ENCODE measurements at places on chromosomes 3 and 15.

DNA sequence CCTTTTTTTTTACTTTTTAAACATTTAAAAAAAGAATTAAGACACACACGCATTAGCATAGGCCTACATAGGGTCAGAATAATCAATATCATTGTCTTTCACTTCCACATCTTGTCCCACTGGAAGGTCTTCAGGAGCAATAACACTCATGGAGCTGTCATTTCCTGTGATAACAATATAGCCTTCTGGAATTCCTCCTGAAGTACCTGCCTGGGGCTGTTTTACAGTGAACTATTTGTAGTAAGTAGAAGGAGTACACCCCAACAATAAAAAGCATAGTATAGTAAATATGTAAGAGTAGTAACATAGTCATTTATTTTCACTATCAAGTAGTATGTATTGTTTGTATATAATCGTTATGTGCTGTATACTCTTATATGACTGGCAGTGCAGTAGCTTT, 19.5 kb upstream of the CLDN18 start:
- no peak for DNase-seq

DNA sequence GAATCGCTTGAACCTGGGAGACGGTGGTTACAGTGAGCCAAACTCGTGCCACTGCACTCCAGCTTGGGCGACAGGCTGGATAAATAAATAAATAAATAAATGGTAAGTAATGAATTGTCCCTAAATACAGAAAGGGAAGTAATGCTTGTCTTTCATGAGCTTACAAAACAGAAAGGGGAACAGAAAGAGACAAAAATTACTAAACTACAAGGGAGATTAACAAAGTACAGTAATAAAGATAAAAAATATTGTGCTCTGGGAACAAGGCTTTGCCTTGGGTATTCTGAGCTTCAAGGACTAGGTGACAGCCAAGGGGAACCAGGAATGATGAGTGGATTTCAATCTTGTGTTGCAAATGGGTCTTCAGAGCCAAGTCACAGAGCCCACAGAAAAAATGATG, 9.2 kb upstream of the HLTF start:
- DNase-seq: no peak

DNA sequence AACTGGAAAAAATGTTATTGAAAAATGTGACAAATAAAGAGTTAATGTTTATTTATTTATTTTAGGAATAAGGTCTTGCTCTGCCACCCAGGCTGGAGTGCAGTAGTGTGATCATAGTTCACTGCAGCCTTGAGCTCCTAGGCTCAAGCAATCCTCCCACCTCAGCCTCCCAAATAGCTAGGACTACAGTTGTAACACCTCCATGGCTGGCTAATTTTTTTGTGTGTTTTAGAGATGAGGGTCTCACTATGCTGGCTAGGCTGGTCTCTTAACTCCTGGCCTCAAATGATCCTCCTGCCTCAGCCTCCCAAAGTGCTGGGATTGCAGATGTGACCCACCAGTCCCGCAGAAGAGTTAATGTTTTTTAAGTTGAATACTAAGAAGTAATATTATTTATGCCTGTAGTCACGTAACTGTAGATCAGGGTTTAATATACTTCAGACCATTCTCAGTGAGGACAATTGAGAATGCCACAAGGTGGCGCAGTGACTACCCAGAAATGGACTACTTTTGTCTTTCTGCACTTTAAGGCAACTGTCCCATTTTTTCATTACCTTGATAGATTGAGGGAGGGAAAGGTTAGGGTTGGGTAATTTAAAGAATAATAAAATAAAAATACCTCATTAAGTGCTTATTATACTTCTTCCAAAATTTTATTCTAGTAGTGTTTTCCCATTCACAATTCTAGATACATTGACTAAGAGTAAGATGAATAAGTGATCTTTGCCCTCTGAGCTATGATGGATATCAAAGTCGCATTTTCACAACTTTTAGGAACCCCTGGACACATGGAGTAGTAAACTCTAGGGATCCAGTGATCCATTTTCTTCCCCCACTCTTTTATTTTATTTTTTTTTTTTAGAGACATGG, 6.0 kb downstream of the MUC13 start:
- DNase-seq: no peak

DNA sequence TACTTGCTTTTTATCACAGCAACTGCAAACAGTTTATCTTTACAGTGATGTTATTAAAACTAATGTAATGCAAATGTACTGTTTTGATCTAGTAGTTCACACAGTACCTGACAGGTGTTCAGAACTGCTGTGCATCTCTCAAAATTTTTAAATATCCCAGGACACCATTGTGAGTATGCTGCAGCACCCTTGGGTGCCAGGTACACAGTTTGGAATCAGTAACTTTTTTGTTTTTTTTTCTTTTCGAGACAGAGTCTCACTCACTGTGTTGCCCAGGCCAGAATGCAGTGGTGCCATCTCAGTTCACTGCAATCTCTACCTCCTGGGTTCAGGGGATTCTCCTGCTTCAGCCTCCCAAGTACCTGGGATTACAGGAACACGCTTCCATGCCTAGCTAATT, 3.0 kb downstream of the KNL1 start:
- no peak for DNase-seq

- no peak for DNase-seq
Observed at GRCh38 chr15:38514601-38515000, 50.0 kb downstream of the RASGRP1 start.

GRCh38 chr3:8307545-8308110, 194.0 kb upstream of the LMCD1 start:
- DNase-seq: no peak

GRCh38 chr15:89632563-89633430, 22.5 kb downstream of the KIF7 start:
- DNase-seq: no peak

GRCh38 chr3:99780749-99781148, 36.9 kb upstream of the CMSS1 start:
- no peak for DNase-seq

DNA sequence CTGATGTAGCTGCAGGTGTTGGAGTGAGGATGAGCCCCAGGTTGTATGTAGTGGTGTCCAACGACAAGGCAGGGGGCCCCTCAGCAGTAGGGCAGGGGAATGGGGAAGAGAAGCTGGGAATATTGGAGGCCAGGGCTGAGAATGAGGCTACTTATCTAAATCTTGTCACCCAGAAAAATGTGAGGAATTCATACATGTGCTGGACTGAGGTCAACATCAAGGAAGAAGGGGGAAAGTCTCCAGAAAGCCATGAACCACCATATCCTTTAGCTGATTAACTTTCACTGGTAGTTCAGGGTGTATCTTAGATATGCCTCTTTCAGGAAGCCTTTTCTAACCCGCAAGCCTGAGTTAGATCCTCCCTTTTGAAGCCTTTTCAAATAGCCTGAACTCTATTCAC, 22.6 kb upstream of the FSTL1 start:
- DNase-seq: no peak

DNA sequence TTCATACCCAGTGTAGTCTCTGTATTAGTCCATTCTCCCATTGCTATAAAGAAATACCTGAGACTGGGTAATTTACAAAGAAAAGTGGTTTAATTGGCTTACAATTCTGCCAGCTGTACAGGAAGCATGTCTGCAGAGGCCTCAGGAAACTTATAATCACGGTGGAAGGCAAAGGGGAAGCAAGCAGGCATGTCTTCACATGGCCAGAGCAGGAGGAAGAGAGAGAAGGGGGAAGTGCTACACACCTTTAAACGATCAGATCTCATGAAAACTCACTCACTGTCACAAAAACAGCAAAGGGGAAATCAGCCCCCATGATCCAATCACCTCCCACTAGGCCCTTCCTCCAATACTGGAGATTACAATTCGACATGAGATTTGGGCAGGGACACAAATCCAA, 6.3 kb upstream of the PARP14 start:
- DNase-seq: no peak

DNA sequence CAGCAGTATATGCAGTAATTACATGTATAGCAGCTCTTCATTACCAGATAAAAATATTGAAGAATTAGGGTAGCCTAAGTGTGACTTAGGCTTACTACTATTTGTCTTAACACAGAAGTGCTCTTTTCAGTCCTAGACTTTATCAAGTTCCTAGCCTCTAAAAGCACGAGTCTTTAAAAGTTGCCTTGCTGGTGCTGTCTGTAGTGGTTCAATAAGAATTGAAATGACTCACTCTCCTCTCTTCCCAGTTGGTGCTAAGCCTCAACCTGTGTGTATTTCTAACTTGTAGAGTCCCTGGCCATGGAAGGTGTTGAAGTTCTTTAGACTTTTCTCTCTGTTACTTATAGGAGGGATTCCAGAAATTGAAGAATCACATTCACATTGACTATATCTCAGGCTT, 395.4 kb upstream of the THRB start:
- no peak for DNase-seq

- DNase-seq: no peak
Observed at GRCh38 chr3:56459104-56459496, 9.2 kb downstream of the ERC2 start.

- no peak for DNase-seq
Observed at GRCh38 chr3:21645121-21645897, 105.7 kb downstream of the ZNF385D start.

GRCh38 chr3:139533781-139534454, 5.6 kb downstream of the RBP1 start:
- no peak for DNase-seq

DNA sequence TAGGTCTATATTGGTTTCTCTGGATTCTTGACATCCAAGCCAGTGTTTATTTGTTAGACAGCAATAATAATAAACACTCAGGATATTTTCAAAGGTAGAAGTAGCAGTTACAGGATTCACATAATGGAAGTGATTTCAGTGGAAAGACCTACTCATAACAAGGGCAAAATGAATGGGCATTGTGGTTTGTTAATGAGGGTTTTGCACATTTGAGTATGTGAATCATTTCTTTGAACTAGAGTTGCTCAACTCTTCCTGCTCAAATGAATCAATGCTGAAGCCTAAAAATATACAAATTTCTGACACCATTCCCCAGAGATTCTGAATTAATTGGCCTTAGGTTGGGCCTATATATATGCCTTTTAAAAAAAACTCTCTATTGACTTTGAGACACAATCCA, 4.1 kb upstream of the COL6A5 start:
- DNase-seq: no peak

DNA sequence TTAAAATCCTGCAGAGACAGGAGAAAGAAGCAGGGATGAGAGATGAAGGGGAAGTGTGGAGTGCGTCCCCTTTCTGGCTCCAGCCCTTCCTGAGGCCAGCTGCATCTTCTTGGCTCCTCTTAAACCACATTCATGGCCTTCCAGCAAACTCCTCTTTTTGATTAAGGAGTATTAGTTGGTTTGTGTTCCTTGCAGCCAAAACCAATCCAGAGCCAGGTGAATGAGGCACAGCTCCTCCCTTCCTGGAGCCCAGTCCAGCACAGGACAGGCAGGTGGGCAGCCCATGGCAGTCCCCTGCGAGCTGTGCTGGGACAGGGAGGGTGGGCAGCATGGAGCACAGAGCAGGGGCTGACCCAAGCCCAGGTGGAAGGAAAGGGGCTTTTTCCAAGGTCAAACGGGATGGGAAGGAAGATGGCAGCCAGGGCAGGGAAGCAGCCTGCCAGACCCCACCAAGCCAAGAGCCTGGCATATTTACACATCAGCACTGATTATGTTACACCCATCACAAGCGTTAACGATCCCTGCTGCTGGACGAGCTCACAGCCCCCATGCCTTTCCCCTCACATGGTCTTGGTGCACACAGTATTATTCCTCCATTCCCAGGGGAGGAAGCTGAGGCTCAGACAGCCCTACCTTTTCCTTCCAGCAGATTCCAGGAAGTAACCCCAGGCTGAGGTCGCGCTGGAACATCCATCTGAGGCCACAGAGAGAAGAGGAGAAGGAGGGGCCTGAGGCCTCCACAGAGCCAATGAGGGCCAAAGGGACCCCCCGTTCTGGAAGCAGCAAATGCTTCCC, 175.6 kb downstream of the SMAD6 start:
- no peak for DNase-seq

DNA sequence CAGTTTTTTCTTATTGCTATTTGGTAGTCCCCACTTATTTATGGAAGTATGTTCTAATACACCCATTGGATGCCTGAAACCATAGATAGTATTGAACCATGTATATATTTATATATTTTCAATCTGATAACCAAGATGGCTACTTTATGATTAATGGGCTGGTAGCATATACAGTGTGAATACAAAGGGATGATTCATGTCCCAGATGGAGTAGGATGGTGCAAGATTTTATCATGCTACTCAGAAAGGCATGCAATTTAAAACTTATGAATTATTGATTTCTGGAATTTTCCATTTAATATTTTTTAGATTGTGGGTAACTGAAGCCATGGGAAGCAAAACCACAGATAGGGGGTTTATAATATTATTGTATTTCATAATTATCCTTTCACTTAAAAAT, 35.2 kb downstream of the AP4E1 start:
- DNase-seq: no peak

DNA sequence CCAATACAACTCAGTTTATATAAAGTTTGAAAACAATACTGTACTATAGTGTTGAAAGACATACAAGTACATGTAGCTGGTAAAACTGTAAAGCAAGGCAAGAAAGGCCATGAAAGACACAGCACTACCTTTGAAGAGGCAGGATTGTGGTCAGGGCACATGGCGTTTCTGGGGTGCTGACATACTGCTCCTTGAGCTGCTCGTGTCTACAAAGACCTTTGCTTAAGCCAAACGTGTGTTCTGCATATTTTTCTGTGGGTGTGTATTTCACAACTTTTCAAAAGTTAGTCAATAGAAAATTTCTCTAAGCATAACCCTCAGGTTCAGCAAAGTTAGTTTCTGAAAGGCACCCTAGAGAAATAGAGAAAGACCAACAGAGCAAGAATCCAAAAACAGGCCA, 14.1 kb upstream of the TOPAZ1 start:
- no peak for DNase-seq

GRCh38 chr3:184600685-184601377, 39.2 kb downstream of the EPHB3 start:
- DNase-seq: no peak

DNA sequence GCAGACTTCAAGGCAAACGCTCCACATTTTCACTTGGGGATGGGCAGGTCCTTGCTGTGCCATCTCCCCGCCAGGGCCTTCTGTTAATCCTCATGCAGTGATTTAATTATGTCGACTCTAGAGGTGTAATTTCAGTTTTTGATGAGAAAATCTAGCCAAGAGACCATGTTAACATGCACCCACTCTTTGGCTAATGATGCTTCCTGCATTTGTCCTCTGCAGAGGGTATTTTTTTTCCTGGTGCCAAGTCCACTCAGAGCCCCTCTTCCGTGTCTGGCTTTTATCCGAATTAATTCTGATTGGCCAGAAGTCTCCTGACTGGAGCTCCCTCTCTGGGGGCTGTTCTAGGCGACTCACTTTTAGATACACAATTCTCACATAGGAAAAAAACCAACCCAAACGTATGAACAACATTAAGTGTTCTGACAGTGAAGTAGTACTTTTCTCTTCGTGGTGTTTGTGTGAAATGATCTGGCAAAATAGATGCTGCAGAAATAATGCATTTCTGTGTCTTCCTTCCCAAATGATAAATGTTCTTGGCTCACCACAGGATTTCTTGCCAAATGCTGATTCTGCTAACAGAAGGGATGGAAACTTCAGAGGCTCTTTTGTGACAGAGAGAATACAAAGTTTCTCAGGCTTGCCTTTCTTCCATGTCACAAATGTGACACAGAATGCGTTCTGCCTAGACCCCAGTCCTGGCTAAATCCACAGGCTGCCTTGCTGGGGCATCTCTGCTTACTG, 190.0 kb downstream of the CACNA2D3 start:
- no peak for DNase-seq

Data from cortex of kidney (tissue), 1 donor.